ENCODE measurements at places on chromosomes 5 and 9.

- DNase-seq, result no peak
Observed at GRCh38 chr5:91281401-91281800, 101.7 kb downstream of the ARRDC3 start.

DNA sequence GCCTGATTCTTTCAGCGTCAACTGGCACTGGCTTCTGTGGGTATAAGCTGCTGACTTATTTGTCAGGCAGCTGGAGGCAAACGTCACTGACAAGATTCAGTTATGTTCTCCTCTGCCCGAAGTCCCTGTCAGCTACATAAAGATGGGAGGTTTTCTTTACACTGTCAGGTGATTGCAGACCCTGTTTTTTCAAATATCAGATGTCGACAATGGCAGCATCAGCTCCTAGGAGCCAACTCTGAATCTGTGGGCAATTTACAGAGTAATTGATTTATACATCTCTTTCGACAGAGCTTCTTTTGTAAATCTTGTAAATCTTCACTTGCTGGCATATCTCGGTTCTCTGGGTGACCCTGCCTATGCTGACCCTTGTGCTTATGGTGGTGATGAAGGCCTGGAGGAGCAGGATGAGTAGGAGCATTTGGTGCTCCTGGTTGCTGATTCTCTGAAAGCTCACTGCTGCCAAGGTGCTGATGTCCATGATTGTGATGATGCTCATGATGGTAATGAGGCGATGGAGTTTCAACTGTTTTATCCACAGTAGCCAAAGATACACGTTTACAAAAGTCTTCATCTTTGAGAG, 10.9 kb downstream of the SELENOP start:
- DNase-seq, result no peak

DNA sequence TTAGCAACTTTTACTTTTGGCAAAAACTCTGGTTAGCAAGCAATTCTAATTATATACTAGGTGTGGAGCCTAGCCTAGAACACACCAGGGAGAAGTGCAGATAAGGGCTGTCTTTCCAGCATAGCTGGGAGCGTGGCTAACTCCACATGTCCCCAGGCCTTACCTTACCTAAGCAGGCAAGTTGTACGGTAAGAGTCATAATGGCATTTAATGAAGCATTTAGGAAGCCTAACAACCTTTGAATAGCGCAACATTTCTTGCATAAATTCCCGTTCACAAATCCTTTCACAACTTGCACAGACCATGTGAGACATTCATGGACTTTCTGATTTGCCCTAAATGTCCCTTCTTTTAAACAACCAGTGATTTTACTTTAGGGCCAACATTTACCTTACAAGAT, 917.4 kb upstream of the ACO1 start:
- DNase-seq, result no peak

DNA sequence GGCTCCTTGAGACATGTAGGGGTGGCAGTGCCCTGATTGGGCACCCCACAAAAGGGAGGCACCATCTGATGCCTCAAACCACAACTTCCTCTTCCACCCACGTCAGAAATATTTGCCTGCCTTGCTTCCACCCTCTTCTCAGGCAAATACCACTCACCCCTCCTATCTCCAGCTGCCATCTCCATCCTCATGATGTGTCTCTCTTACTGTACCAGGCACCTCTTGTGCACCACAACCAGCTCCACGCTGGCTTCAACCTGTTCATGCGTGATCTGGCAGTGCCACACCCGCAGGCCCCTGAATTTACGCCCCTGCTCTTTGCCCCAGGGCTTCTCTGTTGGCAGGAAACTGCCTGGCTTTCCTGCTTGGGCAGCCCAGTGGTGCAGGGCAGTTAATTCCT, 87.8 kb upstream of the HSPA9 start:
- no peak for DNase-seq

DNA sequence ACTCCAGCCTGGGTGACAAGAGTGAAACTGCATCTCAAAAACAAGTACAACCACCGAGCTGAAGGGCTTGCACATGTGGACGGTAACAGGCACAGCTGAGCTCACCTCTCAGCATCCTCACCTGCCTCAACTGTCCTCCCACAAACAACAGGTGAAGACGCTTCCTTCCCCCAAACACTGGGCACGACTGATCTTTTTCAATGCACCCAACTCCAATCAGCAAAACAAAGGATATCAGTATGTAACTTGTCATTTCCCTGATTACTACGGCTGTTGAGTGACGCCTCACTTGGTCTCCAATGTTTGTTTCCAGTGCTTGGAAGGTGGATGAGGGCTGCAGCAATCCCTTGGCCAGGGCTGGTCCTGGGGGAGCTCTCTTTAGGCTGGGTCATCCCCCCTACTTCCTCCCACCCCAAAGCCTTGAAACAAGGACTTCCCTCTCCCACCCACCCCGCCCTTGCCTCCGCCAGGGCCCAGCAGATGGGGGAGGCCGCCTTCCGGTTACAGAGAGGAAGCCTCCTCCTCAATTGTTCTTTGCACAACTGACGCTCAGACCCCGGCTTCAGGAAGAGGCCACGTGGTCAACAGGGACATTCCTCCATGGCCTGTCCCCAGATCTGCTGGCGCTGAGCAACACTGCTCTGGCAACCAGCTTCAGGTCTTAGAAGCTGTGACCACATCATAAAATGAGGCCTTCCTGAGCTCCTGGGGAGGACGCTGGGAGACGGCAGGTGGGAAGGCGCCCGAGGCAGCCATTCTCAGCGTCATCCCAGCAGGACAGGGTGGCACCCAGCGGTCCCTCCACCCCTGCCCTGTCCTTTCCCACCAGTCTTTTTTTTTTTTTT, 5.9 kb downstream of the FAM78A start:
- DNase-seq, result peak; percentile 38

GRCh38 chr5:111252799-111253545, 28.8 kb downstream of the CAMK4 start:
- no peak for DNase-seq

Measured in T-helper 9 cell (primary cell).